SK-N-MC (cell line): ENCODE measurements at places on chromosomes 5 and 9.

DNA sequence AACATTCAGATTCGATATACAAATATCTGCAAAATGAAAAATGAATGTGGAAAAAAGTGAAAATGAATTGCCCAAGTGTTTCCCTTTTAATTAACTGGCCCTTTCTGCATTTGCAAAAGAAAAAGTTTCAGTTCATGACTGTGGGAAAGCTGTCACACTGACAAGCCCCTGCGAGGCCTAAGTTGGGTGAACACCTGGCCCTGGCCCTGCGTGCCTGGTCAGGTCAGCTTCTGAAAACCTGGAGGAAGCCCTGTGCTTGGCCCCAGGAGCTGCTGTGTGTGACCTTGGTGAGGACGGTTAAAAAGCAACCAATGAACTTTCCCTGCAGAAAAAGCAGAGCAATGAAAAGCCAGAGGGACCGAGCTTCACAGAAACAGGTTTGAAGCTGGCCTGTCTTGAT lies 41.0 kb upstream of the SHC3 start:
- DNase-seq: no peak

DNA sequence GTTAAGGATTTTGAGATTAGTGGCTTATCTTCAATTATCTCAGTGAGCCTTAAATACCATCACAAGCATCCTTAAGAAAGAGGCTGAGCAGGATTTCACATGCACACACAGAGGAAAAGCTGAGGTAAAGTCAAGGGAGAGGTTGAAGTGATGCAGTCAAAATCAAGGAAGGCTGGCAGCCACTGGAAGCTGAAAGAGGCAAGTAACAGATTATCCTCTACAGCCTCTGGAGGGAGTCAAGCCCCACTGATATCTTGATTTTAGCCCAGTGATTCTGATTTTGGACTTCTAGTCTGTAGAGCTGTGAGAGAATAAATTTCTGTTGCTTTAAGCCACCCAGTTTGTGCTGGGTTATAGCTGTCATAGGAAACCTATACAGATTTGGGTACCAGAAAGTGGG lies 80.1 kb downstream of the ANKRD31 start:
- DNase-seq: no peak

- no peak for DNase-seq
These were observed 144.2 kb upstream of the COL5A1 start for GRCh38 chr9:134497283-134497860.

GRCh38 chr5:68319706-68320412 lies 104.3 kb downstream of the PIK3R1 start:
- DNase-seq: no peak

- no peak for DNase-seq
These were observed 53.6 kb downstream of the ERGIC1 start for GRCh38 chr5:172887692-172888091.

DNA sequence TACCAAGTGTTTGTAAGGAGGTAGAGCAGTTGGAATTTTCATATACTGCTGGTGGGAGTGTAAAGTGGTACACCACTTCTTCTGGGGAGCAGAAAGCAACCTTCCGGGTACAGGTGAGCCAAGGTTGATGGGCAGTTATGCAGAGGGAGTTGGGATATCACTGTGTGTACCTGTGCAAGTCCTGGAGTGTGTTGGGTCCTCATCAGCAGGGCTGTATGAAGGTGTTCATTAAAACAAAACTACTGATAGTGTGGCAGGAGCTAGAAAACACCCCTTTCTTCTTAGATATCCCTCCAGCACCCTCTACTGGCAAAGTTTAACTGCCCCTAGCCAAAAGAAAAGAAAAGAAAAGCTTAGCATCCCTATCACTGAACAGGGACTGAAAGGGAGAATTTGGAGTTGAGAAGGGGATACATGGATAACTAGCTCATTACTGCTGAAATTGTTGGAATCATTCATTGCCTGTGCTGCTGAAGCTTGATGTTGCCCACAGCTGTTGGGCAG lies 10.7 kb downstream of the MARCHF6 start:
- DNase-seq: no peak

- DNase-seq: no peak
These were observed 303.9 kb downstream of the TENT4A start for GRCh38 chr5:7016999-7017747.

GRCh38 chr5:40309851-40310250 lies 369.9 kb upstream of the PTGER4 start:
- DNase-seq: no peak

DNA sequence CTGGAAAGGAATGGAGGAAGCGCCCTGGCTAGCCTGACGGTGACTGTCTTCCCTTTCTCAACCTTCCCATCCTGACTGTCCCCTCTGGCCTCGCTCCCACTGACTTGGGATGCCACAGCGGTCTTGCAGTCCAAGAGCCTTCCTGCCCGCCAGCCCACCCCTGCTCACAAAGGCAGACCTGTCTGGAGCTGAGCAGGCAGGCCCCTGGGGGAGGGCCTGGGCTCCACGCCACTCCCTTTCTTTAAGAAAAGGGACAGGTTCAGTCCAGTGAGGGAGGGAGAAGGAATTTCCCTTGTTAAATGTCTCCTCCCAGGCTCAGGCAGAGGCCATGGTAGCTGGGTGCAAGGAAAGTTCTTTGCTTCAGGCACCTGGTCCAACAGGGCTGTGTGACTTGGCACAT lies 18.1 kb downstream of the FGF1 start:
- DNase-seq: no peak

DNA sequence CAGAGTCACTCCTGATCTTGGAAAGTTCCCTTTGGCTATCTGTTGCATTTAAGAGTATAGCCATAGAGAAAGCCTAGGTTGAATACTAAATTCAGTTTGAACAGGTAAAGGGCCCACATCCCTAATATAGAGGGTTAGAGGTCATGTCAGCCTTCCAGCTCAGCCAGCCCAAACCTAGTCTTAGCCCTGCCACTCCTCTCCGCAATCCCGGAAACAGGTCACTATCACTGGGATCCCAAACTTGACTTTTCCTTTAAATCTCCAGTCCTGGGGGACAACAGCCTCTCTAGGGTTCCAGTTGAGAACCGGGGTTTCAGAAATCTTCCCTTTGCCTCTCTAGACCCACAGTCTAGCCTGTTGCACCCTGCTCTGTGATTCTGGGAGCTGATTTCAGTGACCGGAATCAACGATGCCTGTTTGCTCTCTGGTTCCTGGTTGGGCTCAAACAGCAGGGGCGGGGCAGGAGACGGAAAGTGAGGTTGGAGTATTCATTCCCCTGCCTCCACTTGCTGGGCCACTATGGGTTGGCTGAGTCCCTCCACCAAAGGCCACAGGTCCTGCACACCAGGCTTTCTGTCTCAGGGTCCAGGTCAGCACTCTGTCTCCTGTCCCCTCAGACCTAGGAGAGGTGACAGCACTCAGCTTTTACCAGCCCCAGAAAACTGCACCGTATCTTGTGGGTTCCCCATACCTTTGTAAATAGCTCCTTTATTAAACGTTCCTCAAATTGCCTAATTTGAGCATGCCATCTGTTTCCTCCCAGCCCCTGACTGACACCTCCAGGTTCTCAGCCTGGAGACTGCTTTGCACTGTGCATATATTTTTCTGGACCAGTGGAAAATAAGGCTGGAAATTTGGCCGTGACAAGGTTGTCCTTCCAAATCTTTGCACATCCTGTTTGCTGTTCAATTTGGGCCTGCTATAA lies 23.8 kb upstream of the CPEB4 start:
- DNase-seq: no peak

GRCh38 chr5:64166201-64166959 lies 737 bp downstream of the RNF180 start:
- no peak for DNase-seq

GRCh38 chr5:158925314-158925713 lies 174.4 kb downstream of the EBF1 start:
- no peak for DNase-seq

- DNase-seq: no peak
These were observed 174.8 kb downstream of the SLF1 start for GRCh38 chr5:94793113-94793815.

DNA sequence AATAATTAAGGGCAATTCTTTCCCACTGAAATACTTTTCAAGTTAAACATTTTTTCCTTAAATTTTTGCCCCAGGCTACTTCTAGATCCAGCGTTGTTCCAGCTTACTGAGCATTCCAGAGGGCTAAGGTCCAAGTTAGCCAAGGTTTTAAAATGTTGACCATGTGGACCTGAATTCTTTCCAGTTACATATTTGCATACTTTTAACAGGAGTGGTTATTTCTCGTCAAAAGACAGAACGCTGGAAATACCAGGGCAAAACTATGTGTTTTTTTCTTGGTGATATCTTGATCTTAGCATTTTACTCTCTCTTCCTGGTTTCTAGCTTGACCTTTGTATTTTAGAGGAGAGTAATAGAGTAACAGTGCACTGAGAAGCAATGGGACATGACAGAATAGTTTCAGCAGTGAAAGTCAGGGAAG lies 32.8 kb downstream of the TMC1 start:
- DNase-seq: no peak

DNA sequence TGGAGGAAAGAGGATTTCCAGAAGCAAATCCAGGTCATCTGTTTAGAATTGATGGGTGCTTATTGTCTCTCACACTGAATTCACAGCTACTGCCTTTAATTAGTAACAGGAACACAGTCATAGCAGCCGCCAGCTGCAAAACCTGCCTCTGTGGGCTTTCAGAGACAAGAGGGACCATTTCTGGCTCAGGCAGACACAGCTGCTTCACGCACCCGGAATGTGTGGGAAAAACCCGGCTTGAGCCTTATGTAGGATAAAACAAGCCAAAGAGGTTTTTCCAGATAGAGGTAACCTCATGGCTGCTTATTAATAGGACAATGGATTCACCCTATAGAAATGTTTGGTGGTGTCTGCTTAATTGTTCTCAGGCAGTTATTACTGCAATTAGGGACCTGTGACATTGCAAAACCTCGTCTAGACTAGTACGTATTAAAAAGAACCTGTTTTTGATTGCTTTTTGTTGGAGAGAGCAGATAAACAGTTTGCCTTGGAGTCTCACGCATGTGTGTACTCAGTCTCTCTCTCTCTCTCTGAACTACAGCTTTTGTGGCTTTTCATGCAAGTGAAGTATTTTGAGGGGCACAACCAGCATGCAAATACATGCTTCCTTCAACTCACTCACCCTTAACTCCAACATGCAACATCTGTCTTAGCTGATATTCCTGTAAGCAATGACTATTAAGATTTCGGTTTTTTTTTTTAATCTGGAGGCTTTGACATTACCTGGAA lies 302.7 kb downstream of the PLK2 start:
- DNase-seq: no peak

GRCh38 chr5:170552621-170553115 lies 48.8 kb downstream of the KCNIP1 start:
- DNase-seq: no peak

DNA sequence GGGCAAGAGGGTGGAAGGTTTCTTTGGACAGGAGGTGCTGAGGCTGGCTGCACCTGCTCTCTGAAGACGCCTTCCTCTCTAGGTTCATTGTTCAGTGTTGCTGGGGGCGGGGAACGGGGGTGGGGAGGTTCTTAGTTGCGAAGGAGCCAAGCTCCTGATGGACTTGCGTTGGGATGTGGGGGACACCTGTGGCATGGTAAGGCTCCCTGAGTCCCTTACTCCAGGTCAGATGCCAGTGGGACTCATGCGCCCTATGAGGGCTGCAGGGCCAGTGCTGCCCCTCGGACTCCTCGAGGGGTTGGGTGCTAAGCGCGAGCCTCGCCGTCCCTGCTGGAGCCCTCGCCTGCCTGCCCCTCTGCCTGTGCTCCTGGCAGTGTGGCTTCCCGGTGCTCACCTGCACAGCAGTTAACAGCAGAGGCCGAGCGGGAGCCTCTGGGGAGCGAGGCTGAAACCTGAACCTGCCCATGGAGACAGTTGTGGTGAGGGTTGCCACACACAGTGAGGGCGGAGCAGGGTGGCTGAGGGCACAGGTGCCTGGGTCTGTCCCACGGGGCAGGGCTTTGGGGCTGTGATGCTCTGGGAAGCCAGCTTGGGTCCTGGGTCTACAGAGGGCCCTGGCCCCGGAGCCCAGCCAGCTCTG lies 5.5 kb downstream of the RNU6ATAC start:
- DNase-seq: no peak

DNA sequence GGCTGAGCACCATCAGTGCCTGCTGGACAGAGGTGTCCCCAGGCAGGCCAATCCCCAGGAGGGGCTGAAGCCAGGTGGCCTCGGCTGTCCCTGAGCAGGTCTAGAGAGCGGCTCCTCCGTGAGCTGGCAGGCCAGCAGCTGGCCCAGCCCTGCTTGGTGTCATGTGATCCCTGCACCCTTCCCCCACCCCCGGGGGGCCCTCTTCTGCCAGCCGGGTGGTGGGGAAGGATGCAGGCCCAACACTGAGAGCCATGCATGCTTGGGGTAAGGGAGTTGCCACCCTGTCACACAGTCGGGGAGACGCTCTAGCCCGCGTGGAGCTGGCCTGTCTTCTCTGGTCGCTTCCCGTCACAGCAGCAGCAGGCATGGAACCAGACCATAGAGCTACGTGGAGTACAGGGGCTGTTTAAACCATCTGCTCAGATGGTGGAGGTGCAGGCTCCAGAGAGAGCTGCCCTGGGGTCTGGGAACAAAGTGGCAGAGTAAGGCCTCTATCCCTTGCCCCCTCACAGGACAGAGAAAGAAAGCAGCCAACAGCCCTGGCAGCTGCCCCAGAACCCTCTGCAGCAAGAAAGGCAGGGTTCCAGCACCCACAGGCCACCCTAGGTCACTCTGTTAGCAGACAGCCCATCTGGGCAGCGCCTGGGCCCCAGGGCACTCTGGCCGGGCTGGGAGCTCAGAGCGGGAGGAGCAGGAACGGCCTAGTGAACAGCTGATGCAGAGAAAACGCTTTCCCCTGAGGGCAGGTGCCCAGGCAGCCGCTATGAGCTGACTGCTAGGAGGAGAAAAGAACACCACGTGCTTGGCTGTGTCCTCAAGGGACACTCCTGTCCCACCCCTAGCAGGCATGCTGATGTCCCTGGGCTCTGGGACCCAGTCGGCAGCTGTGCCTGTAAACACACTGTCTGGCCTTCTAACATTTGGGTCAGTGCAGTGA lies 6.8 kb downstream of the RALGDS start:
- DNase-seq: no peak

GRCh38 chr9:17578577-17578910 lies 322 bp upstream of the SH3GL2 start:
- no peak for DNase-seq

- DNase-seq: no peak
These were observed 48.4 kb downstream of the ACTBL2 start for GRCh38 chr5:57434227-57434640.

DNA sequence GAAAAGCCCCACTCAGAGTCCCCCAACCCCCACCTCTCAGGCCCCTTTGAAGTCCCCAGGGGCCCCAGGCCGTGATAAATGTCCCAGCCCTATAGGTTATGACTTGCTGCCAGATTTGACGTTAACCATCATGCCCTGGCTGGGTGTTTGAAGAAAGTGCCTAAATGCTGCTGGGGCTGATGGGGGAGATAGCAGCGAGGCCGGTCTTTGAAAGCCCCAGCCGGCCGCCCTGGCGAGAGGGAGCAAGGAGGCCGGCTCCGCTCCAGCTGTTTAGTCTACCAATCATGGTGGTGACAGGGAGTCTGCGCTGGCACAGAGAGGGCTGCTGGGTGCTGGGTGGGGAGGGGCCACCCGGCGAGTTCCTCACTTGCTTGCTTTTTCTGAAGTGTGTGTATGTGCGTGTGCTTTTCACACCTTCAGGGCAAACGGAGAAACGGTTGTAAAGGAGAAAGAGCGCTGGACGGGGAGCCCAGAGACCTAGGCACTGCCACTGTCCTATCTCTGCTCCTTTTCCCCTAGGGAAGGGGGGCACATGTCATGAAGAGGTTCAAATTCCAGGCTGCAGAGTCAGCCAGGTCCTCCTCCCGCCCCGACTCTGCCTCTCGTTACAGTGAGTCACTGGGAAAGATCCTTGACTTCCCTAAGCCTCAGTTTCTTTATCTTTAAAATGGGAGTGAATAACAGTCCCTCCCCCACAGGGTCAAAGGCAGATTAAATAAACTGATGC lies 126.1 kb upstream of the HAND1 start:
- no peak for DNase-seq

GRCh38 chr5:53381-54174 lies 38.4 kb upstream of the PLEKHG4B start:
- DNase-seq: no peak
